ENCODE measurements at places on chromosomes 16 and 17. TPM values are rescaled to one million over a fixed set of nuclear protein-coding genes. Genes with fewer than 3 reads are reported as not detected.

Gene MYH8
- total RNA-seq = not detected

Gene GFOD2
- 22.0 TPM for total RNA-seq

Gene TOX3
- not detected for total RNA-seq

Gene HSF4
- total RNA-seq = 113 TPM

Gene CDRT4
- total RNA-seq = 17.4 TPM

Gene RBFOX1
- not detected for total RNA-seq

Gene VPS35L
- 36.4 TPM for total RNA-seq

Gene NKD1
- 1.3 TPM for total RNA-seq

Gene FADS6
- 0.80 TPM for total RNA-seq

Gene NRN1L
- 1.3 TPM for total RNA-seq

Gene TRIM72
- under 0.01 TPM for total RNA-seq

Gene SLC38A8
- not detected for total RNA-seq

Gene RAB26
- total RNA-seq = not detected

Gene PTX4
- total RNA-seq = not detected

Gene CCL17
- not detected for total RNA-seq

Gene BICDL2
- total RNA-seq = not detected

Gene CDH16
- not detected for total RNA-seq

Gene ZFP3
- 8.8 TPM for total RNA-seq

Gene ASPA
- 3.8 TPM for total RNA-seq

Gene CACNA1G
- total RNA-seq = 2.6 TPM

Gene EVI2B
- 10.2 TPM for total RNA-seq

Gene UMOD
- total RNA-seq = not detected

Gene MEFV
- total RNA-seq = 0.66 TPM

Gene ACSM2A
- not detected for total RNA-seq

Gene SGCA
- total RNA-seq = 0.73 TPM

Gene TM4SF5
- total RNA-seq = not detected

Gene IRX5
- total RNA-seq = 59.0 TPM

Gene CNOT1
- 117 TPM for total RNA-seq

Gene AURKB
- 0.44 TPM for total RNA-seq

Gene NT5M
- 2.9 TPM for total RNA-seq

Gene KRT33B
- total RNA-seq = not detected

Gene VASN
- total RNA-seq = 28.5 TPM

Gene HS3ST3B1
- 3.6 TPM for total RNA-seq

Gene RHBDF1
- total RNA-seq = 29.0 TPM

Gene USP10
- 30.4 TPM for total RNA-seq

Gene SLC2A4
- 32.5 TPM for total RNA-seq

Gene HERPUD1
- 162 TPM for total RNA-seq

Gene PLA2G10
- total RNA-seq = not detected

Gene KRT222
- 1.3 TPM for total RNA-seq

Gene FNDC8
- not detected for total RNA-seq

Gene TACO1
- total RNA-seq = 11.0 TPM

Gene HASPIN
- total RNA-seq = 0.48 TPM
